Bone marrow (tissue), 2 donors: ENCODE measurements at places on chromosomes 7 and 10.

GRCh38 chr10:80917636-80918035, 379.9 kb downstream of the SH2D4B start:
- DNase-seq = no peak

GRCh38 chr7:90720984-90721760, 125.1 kb downstream of the CDK14 start:
- no peak for DNase-seq

DNA sequence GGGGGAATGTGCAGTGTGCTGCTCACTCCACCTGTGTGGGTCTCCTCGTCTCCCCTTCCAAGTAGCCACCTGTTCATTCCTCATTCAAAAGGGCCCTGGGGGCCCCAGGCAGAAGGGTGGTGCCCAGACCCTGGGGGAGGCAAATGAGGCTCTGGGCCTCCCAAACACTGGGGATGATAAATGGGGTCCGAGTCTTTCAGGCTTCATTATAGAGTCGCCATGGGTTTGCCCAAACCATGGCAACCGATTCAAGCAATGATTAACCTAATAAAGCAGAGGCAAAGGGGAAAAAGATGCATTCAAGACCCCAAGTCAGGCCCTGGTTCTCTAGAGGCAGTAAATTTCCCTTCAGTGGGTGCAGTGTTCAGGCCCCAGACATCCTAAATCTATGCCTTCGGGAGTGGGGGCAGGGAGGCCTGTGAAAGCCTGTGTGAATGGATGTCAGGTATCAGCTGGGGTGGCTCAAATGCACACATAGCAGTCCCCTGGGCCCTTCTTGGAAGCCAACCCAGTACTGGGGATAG, 10.4 kb downstream of the NEUROG3 start:
- DNase-seq = no peak

GRCh38 chr10:122273966-122274545, 3.0 kb downstream of the BTBD16 start:
- DNase-seq = no peak

DNA sequence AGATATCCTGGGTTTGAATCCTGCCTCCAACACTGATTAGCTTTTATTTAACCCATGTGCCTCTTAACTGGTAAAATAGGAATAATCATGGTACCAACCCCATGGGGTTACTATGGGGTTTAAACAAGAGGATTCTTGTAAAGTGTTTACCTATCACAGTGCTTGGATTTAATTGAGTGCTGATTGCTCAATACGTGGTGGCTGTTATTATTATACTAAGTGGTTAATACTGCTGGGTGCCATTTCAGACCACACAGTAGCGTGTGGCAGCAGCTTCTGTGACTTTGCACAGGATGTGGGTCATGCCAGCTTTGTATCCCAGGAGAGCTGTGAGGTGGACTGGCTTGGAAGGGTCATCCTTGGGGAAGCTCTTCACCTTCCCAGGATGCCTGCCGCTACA, 177.2 kb downstream of the SEC23IP start:
- DNase-seq = no peak

GRCh38 chr10:76902949-76903348, 734.7 kb downstream of the KCNMA1 start:
- DNase-seq = no peak

DNA sequence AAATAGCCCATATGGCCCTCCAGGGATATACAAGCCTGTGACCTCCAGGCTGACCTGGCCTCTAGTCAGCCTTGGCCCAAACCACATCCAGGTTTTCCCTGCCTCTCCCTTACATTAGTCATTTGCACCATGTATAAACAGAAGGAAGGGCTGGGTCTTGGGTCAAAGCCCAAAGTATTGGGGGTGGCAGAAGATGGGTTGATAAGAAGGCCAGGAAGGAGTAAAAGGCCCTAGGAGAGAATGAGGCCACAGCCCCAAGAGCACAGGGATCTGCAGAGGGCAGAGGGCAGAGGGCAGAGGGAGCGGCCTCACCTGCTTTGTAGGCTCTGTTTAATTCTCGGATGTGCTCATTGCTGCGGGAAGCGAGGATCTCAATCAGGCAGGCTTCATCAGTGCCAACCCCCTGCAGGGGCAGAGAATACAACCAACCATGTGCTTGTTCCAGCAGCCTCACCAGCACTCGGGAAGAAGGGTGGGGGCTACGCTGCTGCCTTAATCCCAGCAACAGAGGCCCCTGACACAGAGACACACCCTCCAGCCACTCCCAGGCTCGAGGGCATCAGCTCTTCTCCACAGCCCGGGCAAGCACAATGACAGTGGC, 31.3 kb downstream of the PLAC9 start:
- DNase-seq = no peak

DNA sequence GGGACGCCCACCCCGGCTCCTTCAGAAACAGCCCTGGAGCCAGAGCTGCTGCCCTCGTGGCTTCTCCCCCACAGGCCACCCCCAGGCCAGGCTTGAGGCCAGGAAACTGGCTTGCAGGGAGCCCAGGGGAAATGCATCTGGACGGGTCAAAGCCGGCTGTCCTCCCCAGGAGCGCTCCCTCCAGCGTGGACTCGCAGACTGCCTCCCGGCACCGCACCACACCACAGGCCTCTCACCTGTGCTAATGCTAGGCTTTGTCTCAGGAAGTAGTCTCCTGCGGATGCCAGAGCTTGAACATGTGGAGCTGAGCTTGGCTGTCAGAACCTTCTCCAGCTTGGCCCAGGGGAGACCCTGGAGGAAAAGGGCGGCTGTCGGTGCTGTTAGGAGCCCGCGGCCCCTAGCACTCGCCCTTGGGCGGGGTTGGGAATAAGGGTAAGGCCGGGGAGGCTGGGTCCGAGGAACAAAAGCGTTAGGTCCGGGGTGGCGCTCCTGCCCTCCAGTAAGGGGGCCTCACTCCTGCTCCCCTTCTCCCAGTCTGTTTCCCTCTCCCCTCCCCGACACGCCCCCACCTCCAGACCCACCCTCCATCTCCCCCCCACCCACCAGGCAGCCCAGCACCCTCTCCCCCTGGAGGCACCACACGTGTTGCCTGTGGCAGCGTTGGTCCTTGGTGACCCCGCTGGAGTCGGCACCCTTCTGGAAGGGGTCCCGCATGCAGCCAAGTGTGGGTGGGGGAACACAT, 21.6 kb upstream of the DRGX start:
- DNase-seq = no peak

DNA sequence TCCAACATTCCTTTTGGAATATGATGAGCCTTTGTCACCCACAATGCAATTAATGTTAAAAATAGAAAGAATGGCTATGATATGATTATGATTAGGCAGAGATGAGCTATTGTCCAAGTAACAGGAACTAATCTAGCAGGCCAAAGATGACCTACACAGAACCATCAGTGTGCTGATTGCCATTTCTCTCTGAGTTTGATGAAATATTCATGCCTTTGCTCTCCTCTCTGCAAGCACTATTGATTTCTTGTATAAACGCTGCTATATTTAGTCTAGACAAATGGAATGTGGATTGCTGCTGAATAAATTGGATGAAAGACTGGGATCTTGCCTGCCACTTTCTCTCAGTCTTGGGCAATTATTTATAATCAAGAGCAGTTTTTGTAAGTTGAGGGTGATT, 85.4 kb downstream of the HDAC9 start:
- DNase-seq = no peak

DNA sequence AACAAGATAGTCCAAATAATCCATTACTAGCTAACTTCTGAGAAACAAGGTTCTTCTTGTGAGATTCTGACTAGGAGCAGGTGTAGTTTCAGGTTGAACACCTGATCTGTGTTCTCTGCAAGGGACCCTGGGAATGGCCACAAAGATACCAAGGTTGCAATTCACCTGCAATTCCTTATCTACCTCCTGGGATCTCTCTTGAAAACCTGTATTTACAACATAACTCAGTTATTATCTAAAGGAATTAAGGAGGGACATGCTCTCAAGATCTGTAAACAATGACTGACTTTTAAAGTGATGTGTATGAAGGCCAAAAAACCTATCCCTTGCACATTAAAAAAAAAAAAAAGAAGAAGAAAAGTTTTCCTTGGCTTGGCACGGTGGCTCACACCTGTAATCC, 54.8 kb downstream of the ABLIM1 start:
- DNase-seq = no peak

DNA sequence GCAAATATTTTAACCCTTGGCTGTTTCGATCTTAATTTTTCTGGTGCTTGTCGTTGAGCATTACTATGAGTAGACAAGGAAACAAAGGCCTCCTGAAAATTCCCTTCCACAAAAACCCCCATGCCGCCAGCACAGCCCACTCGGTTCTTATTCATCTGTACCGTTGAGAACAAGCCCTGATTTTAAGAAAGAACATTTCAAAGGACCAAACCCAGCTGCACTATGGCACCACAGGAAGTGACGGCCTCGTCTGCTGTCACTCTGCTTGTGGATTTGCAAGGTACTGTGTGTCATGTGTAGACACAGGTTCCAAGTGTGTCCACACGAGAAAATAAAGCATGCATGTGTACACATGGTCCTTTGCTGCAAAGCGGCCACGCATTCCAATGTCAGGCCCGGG, 285.2 kb downstream of the DNAJB6 start:
- DNase-seq = no peak

DNA sequence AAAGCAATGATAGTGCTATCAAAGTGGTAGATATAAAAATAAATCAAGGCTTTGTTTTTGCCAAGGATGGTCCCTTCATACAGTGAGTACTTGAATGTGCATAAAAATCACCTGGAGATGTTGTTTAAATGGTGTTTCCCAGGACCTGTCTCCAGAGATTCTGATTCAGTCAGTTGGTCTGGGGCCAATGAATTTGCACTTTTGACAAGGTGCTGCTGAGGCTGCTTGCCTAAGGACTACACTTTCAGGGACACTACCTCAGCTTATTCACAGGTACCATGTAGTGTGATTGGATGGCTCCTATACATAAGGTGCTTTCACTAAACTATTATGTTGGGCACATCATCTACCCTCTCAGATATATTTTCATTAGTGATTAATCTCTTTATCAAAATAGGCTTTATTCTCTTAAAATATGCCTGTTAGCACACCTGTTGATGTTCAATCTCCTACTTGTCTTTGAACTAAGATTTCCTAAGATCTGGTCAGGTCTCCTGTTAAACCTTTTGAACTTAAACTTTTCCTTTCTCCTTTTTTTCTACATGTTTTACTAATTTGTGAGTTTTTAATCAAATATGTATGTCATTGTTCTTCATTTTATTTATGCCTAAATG, 24.3 kb downstream of the CAPZA2 start:
- no peak for DNase-seq

GRCh38 chr10:86775056-86775869, 18.8 kb downstream of the BMPR1A start:
- DNase-seq = no peak

- no peak for DNase-seq
These were observed 4.8 kb upstream of the KNDC1 start for GRCh38 chr10:133154996-133155778.

DNA sequence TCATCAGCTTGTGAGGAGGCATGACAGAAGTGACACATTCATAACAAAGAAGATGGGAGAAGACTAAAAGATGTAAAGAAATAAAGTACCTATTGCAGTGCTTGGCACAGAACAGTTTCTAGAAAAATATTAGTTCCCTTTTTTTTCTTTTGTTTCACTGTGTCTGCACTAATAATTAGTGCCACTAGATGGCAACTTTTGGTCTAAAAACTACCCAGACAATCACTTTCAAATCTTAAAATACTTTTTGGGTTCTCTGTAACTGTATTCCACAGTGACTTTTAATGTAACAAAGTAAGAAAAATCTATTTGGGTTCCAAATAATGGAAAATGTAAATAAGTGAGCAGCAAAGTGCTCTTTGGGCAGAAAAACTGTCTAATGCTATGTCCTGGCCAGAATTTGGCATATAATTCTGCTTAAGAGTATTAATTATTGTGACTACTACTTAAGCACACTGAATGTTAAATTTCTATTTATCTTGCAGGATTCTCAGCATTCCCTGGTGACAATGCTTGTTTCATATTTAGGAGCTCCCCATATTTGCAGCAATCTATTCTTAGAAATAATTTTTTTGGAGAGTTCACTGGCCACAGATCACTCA, 134.8 kb upstream of the KIF5B start:
- no peak for DNase-seq

GRCh38 chr7:103686763-103687162, 240.8 kb upstream of the SLC26A5 start:
- DNase-seq = no peak

- DNase-seq = no peak
These were observed 108.9 kb upstream of the SP8 start for GRCh38 chr7:20895563-20895962.

GRCh38 chr7:100822236-100823139, 4.8 kb downstream of the EPHB4 start:
- no peak for DNase-seq

DNA sequence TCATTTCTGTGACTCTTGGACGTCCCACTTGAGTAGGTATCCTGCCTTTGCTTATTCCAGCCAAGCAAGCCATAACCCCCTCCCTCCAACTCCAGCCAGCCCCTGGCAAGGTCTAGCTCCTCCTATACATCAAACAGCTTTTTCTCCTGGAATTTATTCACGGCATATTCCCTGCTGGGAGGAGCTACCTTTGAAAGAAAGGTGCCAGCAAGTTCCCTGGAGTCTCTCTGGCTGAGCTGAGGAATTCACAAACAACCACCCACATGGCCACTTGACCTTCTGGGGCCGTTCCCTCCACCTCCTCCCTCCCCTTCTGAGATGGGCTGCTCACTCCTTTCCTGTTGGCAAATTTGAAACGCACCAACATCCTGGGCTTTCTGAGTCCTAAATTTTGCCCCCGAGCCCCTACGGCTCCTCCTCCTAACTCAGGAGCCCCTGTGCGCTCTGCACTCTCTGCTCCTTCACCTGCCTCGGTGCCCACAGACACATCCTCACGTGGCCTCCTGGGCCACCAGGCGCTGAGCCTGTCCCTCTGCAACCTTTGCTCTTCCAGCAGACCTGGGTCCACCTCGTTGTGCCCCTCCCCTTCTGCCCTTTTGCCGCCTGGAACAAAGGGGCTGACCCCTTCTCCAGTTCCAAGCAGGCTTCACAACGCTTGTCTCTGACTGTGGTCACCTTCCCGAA, 48.0 kb downstream of the HSPA12A start:
- no peak for DNase-seq

DNA sequence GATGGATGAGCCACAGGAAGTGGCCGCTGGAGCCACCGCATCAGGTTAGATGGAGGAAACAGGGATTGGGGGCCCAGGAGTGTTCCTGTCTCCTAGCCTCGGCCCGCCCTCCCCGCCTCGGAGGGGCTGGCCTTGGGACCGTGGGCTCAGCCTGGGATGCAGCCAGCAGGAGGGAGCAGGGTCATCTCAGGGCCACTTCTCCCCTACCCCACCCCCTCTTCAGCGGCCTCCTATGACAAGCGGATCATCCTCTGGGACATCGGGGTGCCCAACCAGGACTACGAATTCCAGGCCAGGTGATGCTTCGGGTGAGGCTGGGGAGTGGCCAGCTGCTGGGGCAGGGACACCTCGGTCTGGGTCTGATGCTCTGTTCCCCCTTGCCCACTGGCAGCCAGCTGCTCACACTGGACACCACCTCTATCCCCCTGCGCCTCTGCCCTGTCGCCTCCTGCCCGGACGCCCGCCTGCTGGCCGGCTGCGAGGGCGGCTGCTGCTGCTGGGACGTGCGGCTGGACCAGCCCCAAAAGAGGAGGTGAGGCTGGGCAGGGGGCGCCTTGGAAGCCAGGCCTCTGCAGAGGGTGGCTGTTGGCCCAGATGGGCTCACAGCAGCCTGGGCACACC, 4.7 kb downstream of the LRWD1 start:
- no peak for DNase-seq
